Neuronal stem cell (in vitro differentiated cells): ENCODE measurements at places on chromosomes 3 and 15.

- no peak for DNase-seq
Observed at GRCh38 chr15:40932649-40933516, 3.7 kb downstream of the DLL4 start.

GRCh38 chr3:23806534-23807423 is 1.0 kb downstream of the UBE2E1 start:
- peak; percentile 41 for DNase-seq

DNA sequence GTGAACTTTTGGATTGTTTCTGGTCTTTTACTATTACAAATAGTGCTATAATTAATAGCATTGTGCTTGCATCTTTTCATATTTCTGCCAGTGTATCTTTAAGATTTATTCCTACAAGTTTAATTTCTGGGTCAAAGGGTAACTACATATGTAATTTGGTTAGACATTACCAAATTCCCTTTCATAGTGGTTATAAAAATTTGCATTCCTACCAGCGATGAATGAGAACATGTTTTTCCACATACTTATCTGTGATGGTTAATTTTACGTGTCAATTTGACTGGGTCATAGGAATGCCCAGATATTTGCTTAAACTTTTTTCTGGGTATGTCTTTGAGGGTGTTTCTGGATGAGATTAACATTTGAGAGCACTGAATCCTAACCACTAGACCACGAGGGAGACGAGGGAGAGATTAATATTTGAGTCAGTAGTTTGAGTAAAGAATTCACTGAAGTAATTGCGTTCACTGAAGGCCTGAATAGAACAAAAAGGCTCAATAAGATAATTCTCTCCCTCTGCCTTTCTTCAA is 132.3 kb upstream of the NEO1 start:
- DNase-seq: no peak

GRCh38 chr3:36730966-36731365 is 33.4 kb downstream of the DCLK3 start:
- no peak for DNase-seq
